ENCODE measurements at places on chromosomes 7 and 10.

DNA sequence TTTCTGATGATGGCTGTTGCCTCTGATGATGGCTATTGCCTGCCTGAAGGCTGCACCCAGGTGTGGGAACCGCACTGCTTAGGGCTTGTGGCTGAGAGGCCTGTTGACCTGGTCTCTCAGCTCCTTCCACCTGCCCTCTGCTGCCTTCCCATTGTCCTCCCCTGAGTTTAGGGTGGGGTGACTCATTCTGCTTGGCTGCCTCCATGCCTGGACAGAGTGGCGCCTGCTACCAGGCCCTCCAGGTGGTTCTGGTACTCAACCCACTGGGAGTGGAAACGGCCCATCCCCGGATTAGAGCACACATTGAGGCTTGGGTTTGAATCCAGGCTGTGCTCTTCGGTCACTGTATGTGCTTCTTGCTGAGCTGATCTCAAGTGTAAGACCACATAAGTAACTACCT is 120.6 kb downstream of the SEM1 start:
- DNase-seq, result no peak

- no peak for DNase-seq
These were observed 16.1 kb downstream of the CCDC186 start for GRCh38 chr10:114157912-114158311.

GRCh38 chr7:138982204-138982623 is 1.0 kb upstream of the KIAA1549 start:
- DNase-seq, result no peak

DNA sequence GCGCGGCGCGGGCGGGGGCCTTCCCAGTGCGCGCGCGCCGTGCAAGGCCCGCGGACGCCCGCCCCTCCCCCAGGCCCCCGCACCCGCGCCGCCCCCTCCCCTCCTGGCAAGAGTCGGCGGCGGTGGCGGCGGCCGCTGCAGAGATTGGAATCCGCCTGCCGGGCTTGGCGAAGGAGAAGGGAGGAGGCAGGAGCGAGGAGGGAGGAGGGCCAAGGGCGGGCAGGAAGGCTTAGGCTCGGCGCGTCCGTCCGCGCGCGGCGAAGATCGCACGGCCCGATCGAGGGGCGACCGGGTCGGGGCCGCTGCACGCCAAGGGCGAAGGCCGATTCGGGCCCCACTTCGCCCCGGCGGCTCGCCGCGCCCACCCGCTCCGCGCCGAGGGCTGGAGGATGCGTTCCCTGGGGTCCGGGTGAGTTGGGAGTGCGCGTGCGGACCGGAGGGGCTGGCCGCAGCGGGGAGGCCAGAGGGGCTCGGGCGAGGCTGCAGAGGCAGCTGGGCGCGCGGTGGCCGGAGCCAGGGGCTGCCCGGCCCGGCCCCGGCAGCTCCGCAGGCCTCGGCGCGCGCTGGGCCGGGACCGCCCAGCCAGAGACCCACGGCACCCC is at the start of gene BMPR1A:
TSS of gene BMPR1A (plus strand) at position 109 of the 602 bp plus-strand sequence. CDS start 119,400 bp downstream, outside the sequence.
- DNase-seq, result no peak

GRCh38 chr7:84647797-84648757 is 453.5 kb upstream of the SEMA3A start:
- DNase-seq, result no peak

GRCh38 chr7:44224080-44224973 is 23.5 kb downstream of the YKT6 start:
- DNase-seq, result no peak

- no peak for DNase-seq
These were observed 1097.6 kb upstream of the PHF14 start for GRCh38 chr7:9876053-9876452.

DNA sequence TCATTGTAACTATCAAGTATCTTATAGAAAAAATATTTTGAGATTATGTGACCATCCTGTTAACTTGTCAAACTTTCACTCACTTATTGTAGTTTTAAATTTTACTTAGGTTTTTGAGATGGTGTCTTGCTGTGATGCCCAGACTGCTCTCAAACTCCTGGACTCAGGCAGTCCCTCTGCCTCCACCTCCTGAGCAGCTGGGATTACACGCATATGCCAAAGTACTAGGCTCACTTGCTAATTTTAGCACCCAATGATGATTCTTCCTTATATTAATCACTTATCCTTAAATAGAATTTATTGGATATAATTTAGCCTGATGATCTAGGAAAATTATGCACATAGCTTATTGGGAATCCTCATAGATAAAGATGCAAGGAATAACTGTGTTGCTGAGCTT is 104.9 kb downstream of the BTRC start:
- no peak for DNase-seq

DNA sequence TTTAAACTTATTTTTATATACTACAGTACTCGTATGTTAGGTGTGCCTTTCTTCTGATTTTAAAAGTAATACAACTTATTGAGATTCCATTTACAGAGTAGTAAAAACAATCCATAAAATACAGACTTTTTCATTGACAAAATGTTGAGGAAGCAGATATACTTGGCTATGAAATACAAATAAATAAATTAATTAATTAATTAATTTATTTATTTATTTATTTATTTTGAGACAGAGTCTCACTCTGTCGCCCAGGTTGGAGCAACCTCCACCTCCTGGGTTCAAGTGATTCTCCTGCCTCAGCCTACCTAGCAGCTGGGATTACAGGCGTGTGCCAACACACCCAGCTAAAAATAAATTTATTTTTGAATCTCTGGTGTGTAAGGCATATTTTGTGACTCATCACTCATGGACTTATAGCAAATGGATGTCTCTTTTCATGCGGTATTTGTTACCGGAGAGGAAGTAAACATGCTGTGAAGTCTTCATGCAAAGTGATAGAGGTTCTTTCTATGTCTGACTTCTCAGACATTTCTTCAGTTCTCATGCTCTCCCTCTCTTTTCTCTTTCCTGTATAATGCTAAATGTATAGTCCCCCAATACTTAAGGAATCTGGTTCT is 20.2 kb upstream of the SRPK2 start:
- no peak for DNase-seq

GRCh38 chr10:37774351-37774750 is 83.1 kb downstream of the ZNF248 start:
- no peak for DNase-seq

GRCh38 chr10:13984647-13985155 is 346.0 kb downstream of the FRMD4A start:
- no peak for DNase-seq

GRCh38 chr7:94080551-94080950 is 76.4 kb upstream of the BET1 start:
- DNase-seq, result no peak

DNA sequence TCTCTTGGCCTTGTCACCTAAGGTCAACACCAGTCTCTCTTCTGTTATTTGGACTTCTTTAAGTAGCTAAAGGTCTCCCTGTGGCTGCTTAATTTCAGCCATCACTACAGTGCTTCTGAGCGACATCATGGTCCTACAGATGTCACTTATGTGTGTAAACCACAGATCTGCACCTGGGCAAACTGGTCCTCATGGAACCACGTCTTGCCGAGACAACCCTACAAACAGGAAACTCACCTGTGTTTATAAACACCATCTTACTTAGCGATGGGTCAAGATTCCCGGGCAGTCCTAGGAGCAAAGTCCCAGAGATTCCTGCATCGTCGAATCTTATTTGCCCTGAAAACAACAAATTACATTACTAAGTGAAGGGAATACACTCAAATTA is 27.8 kb downstream of the KLF6 start:
- no peak for DNase-seq

DNA sequence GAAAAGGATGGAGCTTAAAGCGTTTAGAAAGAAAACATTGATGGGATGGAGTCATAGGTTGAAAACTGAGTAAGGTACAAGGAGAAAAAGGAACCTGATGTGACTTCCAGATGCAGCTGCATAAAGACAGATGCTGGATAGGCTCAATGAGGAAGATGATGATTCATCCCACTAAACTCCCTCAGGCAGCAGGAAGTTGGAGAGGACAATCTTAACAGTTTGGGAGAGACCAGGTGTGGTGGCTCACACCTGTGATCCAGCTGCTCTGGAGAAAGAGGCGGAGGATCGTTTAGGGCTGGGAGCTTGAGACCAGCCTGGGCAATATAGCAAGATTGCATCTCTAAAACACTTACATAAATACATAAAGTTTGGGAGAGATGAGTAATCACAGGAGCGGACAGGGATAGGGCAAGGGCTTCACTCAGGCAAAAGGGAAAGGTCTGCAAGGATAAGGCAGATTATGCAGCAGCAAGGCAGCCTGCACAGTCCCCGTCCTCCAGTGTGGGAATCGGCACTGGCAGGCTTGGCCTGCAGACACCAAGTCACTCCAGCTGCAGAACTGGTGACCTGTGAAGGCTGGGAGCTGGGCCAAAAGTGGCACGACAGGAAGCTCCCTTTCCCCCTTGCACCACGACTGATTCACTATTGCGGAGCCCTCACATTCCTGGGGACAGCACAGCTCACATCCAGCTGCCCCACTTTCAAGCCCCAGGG is 438.5 kb downstream of the GRID1 start:
- no peak for DNase-seq

DNA sequence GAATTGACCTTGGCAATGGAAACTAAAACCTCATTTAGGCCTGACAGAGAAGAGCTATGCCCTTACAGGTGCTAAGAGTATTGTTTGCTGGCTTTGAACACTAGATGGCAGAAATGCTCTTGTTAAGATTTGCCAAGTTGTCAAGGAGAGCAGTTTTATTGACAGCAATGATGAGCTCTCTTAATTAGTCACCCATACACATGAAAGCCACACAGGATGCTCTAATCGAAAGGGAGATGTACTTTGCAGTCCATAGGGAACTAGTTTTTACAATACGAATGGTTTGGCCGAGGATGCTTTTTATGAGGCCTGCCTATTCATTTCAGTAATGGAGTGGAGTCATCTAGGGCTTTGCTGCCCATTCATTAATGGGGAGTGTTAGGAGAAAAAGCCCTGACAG is 45.4 kb upstream of the MBL2 start:
- no peak for DNase-seq

Data from activated CD4-positive, alpha-beta T cell treated with anti-CD3 and anti-CD28 coated beads, Interleukin-2, amount 50 U/mL, for 1 hour (primary cell).